ENCODE measurements at places on chromosomes 6 and 20.

GRCh38 chr20:37762716-37763485, 69.1 kb downstream of the CTNNBL1 start:
- DNase-seq, result no peak

- no peak for DNase-seq
Measured at GRCh38 chr6:152127432-152128165, 320.1 kb downstream of the ESR1 start.

DNA sequence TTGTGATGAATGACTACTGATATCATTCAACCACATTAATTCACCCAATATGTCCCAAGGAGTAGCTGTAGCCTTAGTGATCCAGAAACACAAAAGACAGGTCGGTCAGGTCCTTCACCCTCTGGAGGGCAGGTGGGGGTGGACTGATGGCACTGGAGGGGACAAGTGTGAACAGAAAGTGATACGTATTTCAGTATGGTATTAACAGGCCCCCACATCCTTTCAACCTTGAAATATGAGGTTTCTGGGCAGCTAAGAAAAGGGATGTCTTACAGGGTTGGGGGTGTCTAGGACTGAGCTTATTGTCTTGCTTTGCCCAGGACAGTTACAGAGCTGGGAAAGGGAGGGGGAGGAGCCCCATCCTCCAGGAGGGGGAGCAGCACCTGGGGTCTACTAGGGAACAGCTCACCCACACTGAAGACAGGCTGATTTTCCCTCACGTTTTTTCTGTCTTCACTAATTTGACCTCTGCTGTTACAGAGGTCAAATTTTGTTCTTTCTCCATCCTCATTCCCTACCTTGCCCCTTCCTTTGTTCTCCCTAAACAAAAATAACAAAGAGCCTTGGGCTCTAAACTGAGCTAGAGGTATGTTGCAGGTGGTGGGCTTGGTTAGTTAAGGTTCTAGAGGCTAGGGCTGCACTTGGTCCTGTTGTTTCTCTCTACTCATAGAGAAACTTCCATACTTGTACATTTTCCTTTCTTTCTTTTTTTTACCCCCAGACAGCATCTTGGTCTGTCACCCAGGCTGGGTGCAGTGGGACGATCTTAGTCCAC, 38.0 kb upstream of the EEF1A1 start:
- DNase-seq, result no peak

- DNase-seq, result no peak
Measured at GRCh38 chr6:154164397-154164796, 125.4 kb downstream of the OPRM1 start.

GRCh38 chr20:31568041-31568731, 36.9 kb upstream of the ID1 start:
- no peak for DNase-seq

DNA sequence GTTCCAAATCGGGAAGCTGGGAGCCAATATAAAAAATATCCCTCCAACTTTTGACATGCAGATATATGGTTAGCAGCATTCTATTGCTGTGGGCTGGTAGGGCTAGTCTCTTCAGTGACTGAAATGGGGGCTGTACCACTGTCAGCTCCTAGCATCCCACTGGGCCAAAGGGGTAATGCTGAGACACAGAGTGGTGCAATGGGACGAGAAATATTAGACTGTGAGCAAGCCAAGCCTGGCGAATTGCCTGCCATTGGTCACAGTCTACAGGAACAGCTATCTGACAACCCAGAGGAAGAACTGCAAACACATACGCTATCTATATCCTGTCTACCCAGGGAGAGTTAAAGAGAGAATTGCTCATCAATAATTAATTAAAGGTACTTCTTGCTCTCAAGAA, 3.5 kb downstream of the SLC35F1 start:
- peak; percentile 3 for DNase-seq

DNA sequence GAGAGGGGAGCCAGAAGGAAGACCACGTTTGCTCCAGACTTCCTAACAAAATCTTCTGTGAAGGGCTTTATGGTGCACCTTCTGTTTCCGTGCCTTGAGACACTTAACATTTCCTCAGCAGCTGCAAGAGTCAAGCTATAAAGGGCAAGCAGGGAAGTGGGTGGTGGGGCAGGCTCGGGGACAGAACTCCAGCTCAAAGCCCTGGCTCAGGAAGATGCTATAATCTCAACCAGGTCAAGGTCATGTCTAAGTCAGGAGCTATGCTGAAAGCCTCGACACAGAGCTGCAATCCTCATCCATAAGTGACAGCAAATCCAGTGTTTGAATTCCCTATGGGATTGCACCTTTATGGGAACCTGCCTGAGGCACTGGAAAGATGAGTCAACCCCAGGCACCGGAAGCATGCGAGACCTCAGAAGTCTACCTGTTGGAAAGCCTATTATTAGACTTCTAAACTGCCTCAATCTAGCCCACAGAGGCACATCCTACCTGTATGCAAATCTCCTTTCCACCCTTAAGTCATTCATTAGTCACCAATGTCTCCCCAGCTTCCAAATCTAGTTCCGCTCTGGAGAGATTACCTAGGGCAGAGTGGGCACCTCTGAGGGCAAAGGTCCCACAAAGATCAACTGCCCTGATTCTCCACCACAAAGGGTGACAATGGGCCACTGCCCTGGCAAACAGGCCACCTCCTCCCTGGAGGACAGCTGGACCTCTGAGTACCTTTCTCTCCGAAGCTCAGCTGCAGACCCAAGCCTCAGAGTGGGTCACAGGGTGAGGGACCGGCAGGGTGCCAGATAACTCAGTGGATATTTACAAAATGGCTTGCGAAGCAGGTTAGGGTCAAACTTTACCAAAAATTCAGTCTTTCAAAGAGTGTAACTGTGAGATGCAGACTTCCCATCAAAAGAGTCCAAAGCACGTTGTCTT, 287.0 kb downstream of the CDC5L start:
- DNase-seq, result no peak

GRCh38 chr6:154239392-154239791, 117.2 kb downstream of the IPCEF1 start:
- no peak for DNase-seq

DNA sequence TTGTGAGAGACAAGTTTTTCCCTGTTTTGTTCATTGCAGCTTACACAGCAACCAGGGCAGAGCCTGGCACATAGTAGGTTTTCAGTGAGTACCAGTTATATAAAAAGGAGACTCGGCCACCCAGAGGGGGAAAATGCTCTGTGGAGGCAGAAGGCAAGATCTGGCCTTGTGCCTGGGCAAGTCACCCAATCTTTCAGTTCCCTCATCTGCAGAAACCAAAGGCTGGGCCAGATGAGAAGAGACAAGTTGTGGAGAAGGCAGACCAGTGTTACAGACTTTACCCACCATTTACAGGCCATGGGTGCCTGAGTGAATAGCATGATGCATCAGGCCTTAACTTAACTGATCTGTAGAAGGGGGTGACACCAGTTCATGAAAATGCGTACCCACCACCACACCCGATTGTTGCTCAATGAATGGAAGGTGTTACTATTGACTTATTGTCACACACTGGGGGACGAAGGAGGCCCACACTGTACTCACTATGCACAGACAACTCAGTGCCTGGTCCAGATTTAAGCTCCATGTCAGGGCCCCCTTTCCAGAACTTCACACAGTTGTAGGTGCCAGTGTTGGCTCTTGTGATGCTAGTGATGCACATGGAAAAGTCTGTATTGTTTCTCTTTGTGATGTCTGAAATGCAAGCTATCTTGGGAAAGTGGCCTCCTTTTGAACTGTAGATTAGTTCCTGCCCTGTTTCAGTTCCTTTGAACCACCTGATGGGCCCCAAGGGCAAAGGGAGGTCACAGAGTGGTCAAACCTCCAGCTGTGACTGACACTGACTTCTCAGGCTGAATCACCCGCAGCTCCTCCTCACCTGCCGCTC, 64.3 kb upstream of the SIRPG start:
- no peak for DNase-seq

DNA sequence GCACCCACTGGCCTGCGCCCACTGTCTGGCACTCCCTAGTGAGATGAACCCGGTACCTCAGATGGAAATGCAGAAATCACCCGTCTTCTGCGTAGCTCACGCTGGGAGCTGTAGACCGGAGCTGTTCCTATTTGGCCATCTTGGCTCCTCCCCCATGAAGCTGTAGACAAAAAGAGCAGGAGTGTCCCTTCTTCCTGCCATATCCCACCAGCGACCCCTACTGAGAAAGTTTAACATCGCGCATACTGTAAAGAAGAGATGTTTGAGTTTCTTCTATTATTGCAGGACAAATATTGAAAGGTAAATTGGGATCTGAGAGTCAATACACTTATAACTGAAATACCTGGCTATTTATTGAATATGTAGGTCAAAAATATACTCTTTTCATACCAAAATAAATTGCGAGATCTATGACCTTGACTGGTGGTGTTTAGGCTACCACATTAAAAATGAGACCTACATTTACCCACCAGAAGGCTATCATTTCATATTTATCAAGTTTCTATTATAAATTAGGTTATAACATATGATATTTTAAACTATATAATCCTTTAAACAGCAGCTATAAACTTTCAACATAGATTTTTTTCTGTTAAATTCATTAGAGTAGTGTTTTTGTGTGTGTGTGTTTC, 586.3 kb downstream of the HTR1B start:
- DNase-seq, result peak; percentile 2

- no peak for DNase-seq
Measured at GRCh38 chr20:61328911-61329558, 77.0 kb downstream of the CDH4 start.

DNA sequence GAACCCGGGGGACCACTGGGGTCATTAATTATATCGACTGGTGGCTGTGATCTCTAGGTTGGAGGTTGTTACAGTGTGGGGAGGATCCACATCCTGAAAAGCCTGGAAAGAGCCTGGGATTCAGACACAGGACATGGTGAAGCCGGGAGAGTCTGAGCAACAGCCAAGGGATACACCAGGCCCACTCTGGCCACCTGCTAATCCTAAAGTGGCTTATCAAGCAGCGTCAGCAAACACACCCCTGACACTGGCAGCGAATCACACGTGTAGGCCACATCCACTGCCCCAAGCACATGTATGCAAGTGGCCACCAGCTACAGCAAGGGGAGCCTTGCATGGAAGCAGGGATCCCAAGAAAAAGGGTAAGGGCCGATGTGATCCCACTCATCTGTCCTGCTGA, 41.0 kb downstream of the GFOD1 start:
- DNase-seq, result no peak

DNA sequence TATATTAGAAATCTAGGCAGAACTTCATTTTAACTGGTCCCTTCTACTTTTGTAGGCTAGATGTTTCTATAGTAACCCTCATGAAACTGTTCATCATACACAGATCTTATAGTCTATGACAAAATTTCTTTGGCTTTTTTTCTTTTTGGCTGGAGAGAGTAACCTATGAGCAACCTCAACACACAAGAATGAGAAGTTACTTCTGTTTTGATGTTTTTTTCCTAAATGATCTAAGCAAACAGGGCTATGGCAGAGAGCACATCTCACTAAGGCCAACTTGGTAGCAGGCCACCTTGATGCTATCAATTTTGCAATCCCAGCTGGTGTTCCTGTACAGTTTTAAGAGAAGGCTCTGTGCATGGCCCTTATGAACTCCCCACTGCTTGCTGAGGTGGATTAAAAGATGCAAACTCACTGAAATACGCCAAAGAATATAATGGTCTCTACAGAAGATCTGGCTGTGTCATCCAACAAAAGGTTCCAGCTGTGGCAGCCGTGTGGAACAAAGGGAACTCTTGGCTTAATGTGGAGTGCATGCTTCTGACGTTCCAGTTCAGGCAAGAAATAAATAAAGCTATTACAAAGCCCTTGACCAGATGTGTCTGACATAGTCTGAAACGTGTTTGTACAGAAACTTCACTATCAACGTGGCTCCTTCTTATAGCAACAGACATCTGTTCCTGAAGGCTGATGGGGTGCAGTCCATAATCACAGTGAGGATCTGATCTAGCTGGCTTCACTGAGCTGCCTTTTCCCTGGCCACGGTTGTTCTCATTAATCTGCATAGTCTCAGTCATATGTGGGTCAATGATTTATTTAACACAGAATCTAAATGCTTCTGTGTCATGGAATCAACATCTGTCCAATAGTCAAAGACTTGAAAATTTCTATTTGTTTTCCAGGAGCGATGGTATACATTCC, 481.1 kb downstream of the BMP2 start:
- peak; percentile 0 for DNase-seq

DNA sequence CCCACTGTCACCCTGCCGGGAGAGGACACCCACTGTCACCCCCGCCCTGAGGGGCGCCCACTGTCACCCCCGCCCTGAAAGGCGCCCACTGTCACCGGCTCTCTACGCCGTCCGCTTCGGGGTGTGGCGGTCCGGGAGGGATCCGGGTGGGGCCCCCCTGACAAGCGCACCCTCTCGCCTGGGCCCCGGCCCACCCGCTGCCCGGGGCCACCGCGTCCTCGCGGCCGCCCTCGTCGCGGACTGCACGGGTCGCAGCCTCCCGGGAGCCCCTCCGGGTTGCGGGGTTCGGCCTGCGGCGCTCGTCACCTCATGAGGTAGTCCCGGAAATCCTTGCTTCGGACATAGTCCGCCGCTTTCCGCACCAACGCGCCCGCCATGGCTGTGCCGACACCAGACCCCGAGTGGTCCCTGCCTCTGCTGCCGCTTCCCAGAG, 224 bp downstream of the MPC1 start:
- DNase-seq, result no peak

DNA sequence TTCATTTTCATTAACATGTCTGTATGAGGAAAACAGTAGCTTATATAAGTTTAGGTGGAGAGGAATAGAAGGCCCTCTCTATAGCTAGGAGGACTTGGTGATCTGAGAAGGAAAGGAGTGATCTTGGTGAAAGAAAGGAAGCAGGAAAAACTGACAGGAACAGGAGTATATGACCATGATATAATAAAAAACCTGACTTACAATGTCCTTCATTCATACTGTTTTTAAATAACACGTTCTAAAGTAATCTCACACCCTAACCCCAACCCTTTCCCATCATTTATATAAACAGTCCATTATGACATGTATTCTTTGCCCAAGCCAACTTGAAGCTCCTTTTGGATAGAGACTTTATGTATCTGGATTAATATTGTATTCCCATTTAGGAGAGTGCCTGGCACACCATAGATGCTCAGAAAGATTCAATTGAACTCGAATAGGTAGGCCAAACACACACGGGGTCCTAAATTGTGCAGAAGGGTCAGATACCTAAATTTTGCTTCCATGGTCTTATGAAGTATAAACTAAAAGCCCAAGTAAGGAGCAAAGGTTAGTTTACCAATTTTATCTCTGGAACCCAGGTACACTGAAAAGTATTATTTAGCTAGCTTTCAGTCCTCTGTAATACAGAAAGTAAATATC, 75.9 kb downstream of the OR2B2 start:
- no peak for DNase-seq

- no peak for DNase-seq
Measured at GRCh38 chr20:63567386-63568169, 6.5 kb downstream of the HELZ2 start.

DNA sequence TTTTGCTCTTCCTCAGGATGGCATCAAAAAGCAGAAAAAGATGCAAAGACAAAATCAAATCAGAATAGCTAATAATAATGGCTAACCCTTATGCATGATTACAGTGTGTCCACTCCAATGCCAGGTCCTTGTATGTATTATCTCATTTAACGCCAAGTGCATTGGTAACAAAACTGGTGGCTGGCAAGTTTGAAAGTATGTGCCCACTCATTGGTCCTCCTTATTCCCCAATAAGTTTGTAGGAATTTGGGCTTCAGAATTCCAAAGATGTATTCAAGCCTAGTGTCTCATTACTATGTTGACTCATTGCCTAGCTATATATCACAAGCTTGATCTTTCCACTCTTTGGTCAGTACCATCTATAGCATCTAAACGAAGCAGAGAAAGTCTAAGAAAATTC, 196.6 kb downstream of the GJA10 start:
- no peak for DNase-seq
